Activated CD8-positive, alpha-beta memory T cell treated with anti-CD3 and anti-CD28 coated beads for 4 hours (primary cell): ENCODE measurements at places on chromosomes 1 and 21.

GRCh38 chr1:193498088-193498655, 311.8 kb upstream of the B3GALT2 start:
- no peak for DNase-seq

GRCh38 chr1:223437151-223437550, 43.9 kb downstream of the CCDC185 start:
- no peak for DNase-seq

- no peak for DNase-seq
Measured at GRCh38 chr21:25551569-25551968, 55.7 kb downstream of the MRPL39 start.

DNA sequence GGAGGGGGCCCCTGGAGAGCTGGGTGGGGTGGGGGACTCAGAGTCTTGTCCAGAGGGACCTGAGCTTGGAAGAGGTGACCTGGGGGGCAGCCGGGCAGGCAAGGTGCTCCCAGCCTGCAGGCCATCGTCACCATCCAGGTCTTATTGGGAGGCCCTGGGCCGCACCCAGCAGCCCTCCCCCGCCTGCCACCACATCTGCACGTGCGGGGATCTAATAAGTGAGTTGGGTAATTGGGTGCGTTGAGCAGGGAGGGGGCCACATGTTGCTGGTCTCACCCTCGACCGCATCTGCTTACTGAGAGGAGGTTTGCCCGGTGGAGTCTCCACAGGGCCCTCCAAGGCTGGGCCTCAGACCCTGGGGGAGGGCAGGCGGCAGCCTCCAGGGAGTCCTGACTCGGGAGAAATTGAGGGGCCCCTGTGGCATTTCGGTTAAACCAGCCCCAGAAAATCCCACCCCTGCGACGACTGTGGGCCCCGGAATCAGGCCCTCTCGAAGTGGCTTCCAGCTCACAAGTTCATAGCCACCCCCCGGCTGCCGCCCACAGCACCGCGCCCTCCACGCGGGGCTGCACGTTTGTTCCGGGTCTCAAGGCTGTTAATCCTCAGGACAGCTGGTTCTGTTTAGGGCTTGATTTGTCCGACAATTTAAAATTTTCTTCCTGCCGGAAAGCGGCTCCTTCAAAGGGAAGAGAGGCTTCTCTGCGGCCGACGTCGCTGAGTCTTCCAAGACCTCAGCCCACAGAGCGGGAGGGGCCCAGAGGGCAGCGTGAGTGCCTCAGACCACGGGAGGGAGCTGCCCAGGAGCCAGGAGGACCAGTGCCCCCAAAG, 14.7 kb upstream of the COL6A2 start:
- no peak for DNase-seq

- no peak for DNase-seq
Measured at GRCh38 chr1:7632176-7632575, 138.9 kb upstream of the VAMP3 start.

- no peak for DNase-seq
Measured at GRCh38 chr1:229410692-229411433, 23.0 kb downstream of the ACTA1 start.

- DNase-seq = no peak
Measured at GRCh38 chr1:107795994-107796393, 169.0 kb downstream of the VAV3 start.

GRCh38 chr21:39288987-39289386, 24.4 kb downstream of the BRWD1 start:
- no peak for DNase-seq

DNA sequence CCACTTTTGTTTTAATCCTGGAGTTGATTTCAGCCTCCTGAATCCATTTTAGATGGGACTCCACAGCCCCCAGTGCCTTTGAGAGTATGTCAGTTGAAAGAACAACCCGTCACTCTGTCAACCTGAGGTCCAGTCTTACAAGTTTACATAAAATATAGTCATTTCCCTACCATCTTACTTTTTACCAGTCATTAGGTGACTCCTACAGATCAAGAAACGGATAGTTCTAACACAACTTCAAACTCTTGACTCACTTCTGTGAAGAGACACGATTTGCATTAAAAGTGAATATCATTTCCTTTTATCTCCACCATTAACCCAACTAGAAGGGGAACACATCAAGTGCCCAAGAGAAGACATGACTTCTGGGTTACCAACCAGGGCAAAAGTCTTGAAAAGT, 147.1 kb downstream of the NTPCR start:
- DNase-seq = no peak

- no peak for DNase-seq
Measured at GRCh38 chr1:40315795-40316594, 1.1 kb downstream of the COL9A2 start.

- DNase-seq = no peak
Measured at GRCh38 chr1:246528933-246529731, 22.1 kb upstream of the SMYD3 start.

GRCh38 chr1:234997896-234998741, 130.5 kb downstream of the TOMM20 start:
- no peak for DNase-seq

GRCh38 chr1:49526672-49527071, 497.1 kb downstream of the AGBL4 start:
- DNase-seq = no peak

- no peak for DNase-seq
Measured at GRCh38 chr1:109818988-109819764, 55.5 kb upstream of the EPS8L3 start.

DNA sequence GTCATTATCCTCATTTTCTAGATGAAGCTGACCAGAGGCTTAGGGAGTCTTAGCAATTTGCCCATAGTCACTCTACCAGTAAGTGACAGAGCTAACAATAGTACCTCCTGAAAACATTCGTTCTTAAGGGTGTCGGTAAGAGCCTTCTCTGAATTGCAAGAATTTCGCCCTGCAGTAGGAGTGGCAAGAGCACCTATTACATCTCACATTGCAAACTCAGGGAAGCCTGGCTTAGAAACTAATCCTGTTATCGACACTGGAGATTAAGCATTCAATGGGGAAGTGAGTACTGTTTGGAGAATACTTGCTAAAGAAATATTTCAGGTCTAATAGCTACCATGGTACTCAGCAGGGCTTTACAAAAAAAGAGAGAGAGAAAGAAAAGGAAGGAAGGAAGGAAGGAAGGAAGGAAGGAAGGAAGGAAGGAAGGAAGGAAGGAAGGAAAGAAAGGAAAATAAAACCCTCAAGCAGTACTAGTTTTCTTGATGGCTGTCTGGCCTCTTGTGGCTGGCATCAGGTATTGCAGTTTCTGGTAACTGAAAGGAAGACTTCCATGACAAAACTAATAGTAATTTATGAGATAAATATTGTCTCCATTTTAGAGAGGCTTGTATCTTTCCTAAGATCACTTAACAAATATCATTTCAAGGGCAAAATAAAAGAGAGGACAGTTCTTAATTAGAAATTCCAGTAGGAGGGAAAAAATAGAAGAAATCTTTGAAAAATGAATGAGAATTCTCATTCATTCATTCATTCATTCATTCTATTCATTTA, 10.4 kb downstream of the C1orf226 start:
- DNase-seq = no peak

- DNase-seq = no peak
Measured at GRCh38 chr1:223146745-223147144, 3.7 kb upstream of the TLR5 start.

GRCh38 chr1:151584278-151584677, 27.6 kb upstream of the SNX27 start:
- no peak for DNase-seq

DNA sequence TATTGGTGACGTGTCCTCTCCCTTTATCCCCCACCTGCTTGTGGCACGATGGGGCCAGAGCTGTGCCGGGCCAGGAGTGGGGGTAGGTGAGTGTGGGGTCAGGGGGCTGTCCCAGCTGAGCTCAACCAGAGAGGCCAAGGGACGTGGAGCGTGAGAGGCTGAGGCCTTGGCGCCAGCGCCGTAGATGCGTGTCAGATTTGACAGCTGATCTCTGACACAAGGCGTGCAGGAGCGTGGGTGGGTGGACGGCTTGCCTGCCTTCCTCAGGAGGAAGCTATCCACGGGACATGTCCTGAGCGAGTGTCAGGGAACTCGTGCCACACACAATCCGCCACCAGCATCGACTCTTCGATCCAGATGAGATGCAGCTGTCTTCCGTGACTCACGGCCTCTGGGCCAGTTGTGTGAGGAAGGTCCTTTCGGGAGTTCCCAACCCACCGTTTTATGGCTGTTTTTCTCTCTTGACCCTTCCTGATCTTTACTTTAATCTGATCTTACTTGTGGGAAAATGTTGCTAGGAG, 56.7 kb downstream of the SPSB1 start:
- no peak for DNase-seq

- no peak for DNase-seq
Measured at GRCh38 chr1:101460739-101461138, 223.9 kb downstream of the S1PR1 start.

DNA sequence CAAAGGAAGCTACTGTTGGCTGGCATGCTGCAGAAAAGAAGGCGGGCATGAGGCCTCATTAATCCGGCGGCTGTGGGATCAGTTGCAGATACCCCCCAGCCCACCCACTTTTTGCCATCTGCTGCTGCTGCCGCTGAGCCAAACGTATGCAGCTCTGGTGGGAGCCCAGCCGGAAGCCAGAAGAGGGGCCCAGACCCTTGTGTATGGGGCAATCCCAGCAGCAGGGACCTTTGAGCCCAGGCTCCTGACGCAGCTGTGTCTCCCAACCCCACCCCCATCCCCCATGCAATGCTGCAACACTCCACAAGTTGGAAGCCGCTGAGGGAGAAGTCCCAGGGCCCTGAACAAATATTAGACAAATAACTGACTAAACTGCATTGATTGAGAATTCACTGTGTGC, 106.0 kb downstream of the ELAVL4 start:
- DNase-seq = no peak

DNA sequence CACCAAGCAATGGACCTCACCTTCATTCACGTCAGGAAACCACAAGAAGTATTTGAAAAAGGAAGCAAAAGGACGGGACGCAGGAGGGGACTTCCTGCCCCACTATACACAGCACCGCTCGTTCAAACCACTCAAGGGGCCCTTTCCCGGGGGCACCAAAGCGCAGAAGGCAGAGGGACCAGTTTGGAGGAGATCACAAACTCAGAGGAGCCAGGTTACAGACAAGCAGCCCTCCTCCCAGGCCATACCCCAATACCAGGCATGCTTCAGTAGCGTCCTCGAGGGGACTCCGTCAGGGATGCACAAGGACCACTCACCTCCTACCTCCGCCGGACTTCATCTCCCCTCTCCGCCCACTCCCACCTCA, 685 bp downstream of the CRTC2 start:
- no peak for DNase-seq

GRCh38 chr1:241638099-241638682, 2.0 kb downstream of the CHML start:
- DNase-seq = no peak

GRCh38 chr1:180198611-180199010, 31.5 kb upstream of the LHX4 start:
- DNase-seq = no peak

DNA sequence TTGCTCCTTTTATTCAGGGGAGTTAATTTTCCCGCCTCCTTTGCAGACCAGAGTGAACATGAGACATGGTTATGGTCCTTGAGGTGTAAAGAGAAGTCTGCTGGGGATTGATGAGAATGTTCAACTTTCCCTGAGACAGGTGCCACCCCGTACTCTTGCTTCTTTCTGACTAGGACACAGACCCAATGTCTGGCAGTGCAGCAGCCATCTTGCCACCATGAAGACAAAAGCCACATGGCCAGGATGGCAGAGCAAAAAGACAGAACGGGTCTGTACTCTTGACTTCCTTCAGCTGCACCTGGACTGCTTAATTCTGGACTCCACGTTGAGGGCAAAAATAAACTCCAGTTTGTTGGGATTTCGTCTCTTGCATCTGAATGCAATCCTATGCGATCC, 54.1 kb downstream of the KLHDC7A start:
- no peak for DNase-seq

- DNase-seq = peak; percentile 58
Measured at GRCh38 chr1:94541246-94542087, at the start of gene F3. F3 (minus strand) TSS chr1:94541759; CDS start chr1:94541636, 123 bp downstream.

DNA sequence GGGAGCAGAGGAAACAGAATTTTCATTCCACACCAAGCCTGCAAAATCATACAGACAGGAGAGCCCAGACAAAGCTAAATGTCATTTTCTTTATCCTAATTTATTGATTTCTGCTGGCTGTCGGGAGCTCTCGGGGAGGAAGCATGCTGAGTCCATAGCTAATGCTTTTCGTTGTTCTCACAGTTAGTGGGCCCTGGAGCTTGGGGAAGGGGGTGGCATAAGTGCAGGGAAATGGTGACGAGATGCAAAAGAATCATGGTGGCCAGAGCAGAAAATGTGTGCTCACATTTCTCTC, 202.4 kb downstream of the TOMM20 start:
- DNase-seq = no peak

DNA sequence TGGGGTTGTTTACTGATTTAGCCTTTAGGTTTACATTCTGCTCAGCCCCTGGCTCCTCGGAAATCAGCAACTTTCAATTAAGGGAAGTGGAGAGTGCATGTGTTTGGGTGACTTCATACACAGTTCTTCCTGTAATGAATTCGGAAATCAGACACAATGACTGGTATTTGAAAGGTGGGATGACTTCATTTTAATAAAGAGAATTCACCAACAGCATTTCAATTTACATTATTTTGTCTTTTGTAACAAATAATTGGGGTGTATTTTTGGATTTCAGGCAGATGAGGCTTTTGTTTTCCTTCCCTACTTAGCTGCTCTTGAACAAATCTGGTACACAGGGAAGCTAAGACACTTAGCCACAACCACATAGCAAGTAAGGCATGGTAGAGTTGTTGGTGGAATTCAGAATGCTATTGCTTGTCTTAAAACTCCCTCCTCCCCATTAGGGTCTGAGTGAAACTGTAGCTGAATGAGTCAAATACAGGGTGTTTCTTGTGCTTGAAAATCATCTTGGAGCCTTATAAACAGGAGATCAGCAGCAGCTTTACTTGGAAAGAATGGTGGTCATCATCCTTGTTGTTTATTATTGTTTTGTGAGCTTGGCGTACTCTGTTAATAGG, 917 bp downstream of the STX12 start:
- DNase-seq = no peak

DNA sequence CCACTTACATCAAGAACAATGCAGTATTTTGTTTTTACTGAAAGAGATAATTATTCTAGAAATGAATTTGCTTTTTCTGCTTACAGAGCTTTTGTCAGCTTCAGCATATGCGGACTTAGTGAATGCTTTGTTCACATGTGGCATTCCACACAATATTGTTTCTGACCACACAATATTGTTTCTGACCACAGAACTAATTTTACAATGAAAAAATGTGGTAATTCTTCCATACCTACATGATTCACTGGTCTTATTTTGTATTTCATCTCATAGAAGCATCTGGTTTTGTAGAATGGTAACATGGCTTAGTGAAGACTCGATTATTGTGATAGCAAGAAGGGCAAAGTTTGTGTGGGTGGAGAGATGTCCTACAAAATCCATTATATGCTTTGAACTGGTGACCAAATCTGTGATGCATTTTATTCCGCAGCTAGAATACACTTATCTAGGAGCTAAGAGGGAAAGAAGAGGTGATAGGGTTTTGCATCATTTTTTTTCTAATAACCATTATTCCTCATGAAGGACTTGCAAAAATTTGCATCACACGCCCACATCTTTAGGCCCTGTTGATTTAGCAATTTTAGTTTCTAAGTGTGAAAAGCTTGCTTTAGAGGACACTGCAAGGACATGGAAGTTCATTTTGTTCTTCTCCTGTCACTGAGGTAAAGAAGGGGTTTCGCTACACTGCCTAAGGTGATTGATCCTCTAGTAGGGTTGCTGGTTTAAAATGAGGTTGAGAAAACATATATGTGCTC, 75.3 kb downstream of the HLX start:
- no peak for DNase-seq
